ENCODE measurements at places on chromosomes 11 and 22.

DNA sequence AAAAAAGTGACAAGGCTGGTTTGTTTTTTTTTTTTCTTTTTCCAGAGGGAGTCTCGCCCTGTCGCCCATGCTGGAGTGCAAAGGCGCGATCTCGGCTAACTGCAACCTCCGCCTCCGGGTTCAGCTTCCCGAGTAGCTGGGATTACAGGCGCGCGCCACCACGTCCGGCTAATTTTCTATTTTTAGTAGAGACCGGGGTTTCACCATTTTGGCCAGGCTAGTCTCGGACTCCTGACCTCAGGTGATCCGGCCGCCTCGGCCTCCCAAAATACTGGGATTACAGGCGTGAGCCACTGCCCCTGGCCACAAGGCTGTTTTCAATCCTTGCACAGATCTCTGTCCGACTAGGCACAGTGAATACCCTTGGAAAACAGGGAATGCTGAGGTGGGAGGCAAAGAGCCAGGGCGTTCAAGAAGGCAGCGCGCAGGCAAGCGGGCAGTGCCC lies 566 bp downstream of the ATP6V1E1 start:
- no peak for DNase-seq

- DNase-seq = no peak
Measured at GRCh38 chr11:130588471-130588870, 140.0 kb downstream of the ADAMTS15 start.

DNA sequence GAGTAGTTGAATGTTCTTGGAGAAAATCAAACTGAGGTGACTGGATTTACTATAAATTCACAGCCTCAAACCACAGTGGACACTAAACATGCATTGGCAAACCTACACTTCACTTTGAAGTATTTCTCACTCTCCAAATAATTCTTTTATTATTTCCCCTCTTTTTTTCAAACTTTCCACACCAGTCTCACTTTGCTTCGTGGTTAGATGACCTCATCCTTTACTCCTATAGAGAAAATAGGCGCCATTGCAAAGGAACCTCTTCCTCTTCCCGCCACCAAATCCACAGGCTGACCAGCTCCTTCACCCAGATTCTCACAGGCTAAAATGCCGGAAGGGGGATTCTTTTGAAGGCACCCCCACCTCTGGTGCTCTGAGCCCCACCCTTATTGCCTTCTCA lies 33.4 kb downstream of the HTR3A start:
- DNase-seq = no peak

DNA sequence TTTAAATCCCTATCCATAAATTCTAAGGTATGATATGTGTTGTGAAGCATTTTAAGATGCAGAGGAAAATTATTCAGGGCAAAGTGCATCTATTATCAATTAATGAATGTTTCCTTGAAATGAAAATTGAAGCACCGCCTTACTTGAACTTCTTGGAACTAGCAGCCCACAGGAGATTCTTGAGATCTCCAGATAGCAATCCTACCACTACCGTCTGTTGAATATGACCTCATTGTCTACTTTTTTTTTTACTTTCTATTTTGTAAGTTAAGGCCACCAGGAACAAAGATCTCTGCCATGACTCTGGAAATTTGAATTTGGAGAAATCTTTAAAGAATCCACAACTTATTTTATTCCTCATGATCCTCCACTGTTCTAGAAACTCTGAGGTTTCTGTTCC lies 808.7 kb downstream of the KCNA4 start:
- peak; percentile 8 for DNase-seq
